ENCODE measurements at places on chromosomes 2 and 18.

DNA sequence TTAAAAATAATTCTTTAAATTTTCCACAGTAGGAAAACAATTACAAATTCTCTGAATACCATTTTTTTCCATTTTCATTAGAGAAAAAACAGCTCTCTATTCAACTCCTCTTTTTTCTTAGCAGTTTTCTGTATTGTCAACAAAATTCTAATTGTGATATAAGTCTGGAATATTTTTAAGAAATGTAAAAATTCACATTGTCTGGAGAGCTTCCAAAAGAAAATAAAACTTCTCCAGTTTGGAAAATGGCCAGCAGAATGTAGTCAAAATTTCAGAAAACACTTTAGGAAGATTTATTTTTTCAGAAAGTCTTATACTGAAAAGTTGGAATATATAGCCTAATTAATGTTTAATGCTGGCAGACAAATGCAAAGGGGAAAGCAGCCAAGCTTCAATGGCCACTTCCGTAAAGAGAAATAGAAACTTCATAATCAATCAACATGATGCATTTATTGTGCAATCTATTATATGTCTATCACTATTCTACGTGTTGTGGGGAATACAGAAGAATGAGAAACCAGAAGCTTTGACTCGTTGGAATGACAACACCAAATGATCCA lies 733.2 kb upstream of the PKDCC start:
- H3K4me3 ChIP-seq: no peak overlapping the region
- no peaks in the 10 kb centered on the region for H3K4me1 ChIP-seq
- no peak overlapping the region for H3K27ac ChIP-seq
- no peaks in the 10 kb centered on the region for H3K36me3 ChIP-seq

DNA sequence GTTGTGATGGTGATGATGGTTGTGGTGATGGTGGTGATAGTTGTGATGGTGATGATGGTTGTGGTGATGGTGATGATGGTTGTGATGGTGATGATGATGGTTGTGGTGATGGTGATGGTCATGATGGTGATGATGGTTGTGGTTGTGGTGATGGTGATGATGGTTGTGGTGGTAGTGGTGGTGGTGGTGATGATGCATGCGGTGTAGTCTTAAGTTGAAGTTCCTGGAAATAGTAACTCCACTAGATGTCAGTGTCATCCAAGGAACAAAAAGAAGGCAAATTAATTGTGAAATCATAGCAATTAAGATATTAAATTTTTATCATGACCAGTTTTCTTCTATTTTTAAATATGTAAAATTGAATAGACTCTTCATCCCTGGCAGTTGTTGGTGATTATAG lies 309.2 kb downstream of the AGAP1 start:
- no peak for DNase-seq
- H3K27me3 ChIP-seq: no peaks in the 10 kb centered on the region
- H3K4me1 ChIP-seq: no peaks in the 10 kb centered on the region
- H3K4me3 ChIP-seq: no peak overlapping the region

GRCh38 chr2:105885456-105885855 lies 140.7 kb downstream of the NCK2 start:
- no peaks in the 10 kb centered on the region for H3K27me3 ChIP-seq
- no peak overlapping the region for H3K27ac ChIP-seq
- no peak overlapping the region for H3K4me3 ChIP-seq
- DNase-seq: no peak

DNA sequence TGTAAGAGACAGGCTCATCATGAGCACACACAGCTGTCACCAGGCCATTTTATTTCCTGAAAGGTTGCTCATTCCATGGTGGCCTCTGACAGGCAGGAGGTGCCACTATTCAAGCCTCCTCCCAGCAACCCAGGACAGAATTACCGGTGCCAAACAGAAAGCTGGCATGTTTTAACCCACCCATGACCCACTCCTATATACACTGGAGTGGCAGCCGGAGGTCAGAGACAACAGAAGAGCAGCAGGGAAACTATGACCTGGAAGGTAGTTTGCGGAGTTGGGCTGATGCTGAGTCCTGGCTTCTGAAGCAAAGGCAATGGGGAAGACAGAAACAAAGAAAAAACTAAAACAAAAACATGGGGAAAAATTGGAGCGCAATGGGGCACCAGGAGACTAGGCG lies 2.3 kb downstream of the RFTN2 start:
- H3K27me3 ChIP-seq: no peaks in the 10 kb centered on the region
- no peak for DNase-seq
- no peaks in the 10 kb centered on the region for H3K4me1 ChIP-seq
- peak overlapping the region; percentile 15 for H3K4me3 ChIP-seq
- no peak overlapping the region for H3K27ac ChIP-seq
- no peaks in the 10 kb centered on the region for H3K36me3 ChIP-seq

GRCh38 chr2:177283906-177284305 lies 19.4 kb upstream of the NFE2L2 start:
- H3K4me3 ChIP-seq: no peak overlapping the region
- H3K27ac ChIP-seq: peak overlapping the region; percentile 83
- H3K36me3 ChIP-seq: no peaks in the 10 kb centered on the region
- DNase-seq: no peak

GRCh38 chr2:208034503-208035140 lies 9.3 kb upstream of the PLEKHM3 start:
- no peak overlapping the region for H3K4me3 ChIP-seq
- H3K4me1 ChIP-seq: no peaks in the 10 kb centered on the region
- DNase-seq: no peak
- H3K27me3 ChIP-seq: no peaks in the 10 kb centered on the region

GRCh38 chr2:78417355-78417754 lies 608.1 kb upstream of the REG3G start:
- no peak overlapping the region for H3K27ac ChIP-seq
- no peaks in the 10 kb centered on the region for H3K4me1 ChIP-seq
- no peaks in the 10 kb centered on the region for H3K27me3 ChIP-seq
- no peak for DNase-seq
- no peaks in the 10 kb centered on the region for H3K36me3 ChIP-seq

DNA sequence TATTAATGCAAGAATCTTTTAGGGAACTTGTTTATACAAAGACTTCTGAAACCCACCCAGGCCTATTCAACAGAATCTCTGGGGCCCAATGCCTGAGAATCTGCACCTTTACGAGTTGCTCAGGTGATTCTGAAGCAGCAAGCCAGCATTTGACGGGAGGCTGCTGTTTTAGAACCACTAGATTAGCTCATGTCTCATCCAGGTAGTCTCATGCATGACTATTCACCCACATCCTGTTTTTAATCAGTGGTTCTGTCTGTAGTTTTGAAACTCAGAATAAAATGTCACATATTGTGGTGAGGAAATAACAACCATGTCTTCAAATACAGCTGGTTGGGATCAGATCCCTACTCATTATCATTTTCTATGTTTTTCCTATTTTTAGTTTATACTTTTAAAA lies 39.5 kb downstream of the CYTIP start:
- no peaks in the 10 kb centered on the region for H3K4me1 ChIP-seq
- peak overlapping the region; percentile 29 for H3K27ac ChIP-seq
- no peak for DNase-seq
- no peaks in the 10 kb centered on the region for H3K36me3 ChIP-seq
- H3K4me3 ChIP-seq: no peak overlapping the region

- no peak overlapping the region for H3K27ac ChIP-seq
- no peak overlapping the region for H3K4me3 ChIP-seq
- H3K4me1 ChIP-seq: peaks cover 19% of the 10 kb centered on the region
- no peaks in the 10 kb centered on the region for H3K27me3 ChIP-seq
- H3K36me3 ChIP-seq: no peaks in the 10 kb centered on the region
These were observed 4.3 kb downstream of the MCEE start for GRCh38 chr2:71125506-71126294.

- H3K27me3 ChIP-seq: no peaks in the 10 kb centered on the region
- peaks cover 93% of the 10 kb centered on the region for H3K4me1 ChIP-seq
- DNase-seq: no peak
- H3K4me3 ChIP-seq: no peak overlapping the region
- peak overlapping the region; percentile 63 for H3K27ac ChIP-seq
These were observed 55.3 kb downstream of the HS1BP3 start for GRCh38 chr2:20595439-20596192.

GRCh38 chr2:2926009-2926857 lies 451.4 kb downstream of the EIPR1 start:
- H3K27ac ChIP-seq: no peak overlapping the region
- H3K36me3 ChIP-seq: no peaks in the 10 kb centered on the region
- H3K27me3 ChIP-seq: no peaks in the 10 kb centered on the region
- H3K4me3 ChIP-seq: no peak overlapping the region

GRCh38 chr18:35508030-35508429 lies 10.3 kb upstream of the INO80C start:
- H3K27me3 ChIP-seq: no peaks in the 10 kb centered on the region
- no peak for DNase-seq
- H3K4me1 ChIP-seq: no peaks in the 10 kb centered on the region

DNA sequence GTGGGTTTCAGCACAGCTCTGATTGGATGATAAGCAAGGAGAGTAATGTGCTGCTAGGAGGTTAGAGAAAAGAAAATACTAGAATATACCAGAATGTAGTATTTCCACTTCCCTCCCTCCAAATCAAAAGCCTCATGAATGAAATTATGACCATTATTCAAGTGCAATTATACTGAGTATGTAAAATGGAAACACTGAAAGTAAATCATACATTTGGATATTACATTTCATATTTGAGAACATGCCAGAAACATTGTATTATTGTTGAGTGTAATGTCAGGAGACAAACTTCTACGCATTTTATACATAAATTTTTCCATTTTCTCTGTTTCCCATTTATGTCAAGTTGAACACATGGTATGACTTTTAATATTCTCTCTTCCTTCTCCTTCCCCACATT lies 942 bp upstream of the CETN1 start:
- H3K36me3 ChIP-seq: no peaks in the 10 kb centered on the region
- H3K27ac ChIP-seq: no peak overlapping the region
- DNase-seq: no peak
- no peaks in the 10 kb centered on the region for H3K4me1 ChIP-seq
- no peak overlapping the region for H3K4me3 ChIP-seq

DNA sequence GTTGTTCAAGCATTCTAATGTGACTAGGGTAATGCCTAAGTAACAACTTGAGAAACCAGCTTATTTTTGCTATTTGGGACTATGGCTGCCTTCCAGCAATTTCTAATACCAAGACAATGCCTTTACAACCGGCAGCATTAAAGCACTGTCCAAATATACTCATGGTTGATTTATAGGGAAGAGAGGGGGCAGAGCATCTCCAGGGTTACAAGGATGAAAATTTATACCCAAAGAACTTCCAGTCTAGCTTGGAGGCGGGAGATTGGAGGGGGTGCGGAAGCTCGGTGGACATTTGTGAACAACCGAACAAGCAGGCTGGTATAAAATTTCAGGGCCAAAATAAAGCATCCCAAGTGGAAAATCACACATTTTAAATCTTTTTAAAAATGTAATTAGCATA lies 294.9 kb upstream of the STON1 start:
- no peak overlapping the region for H3K4me3 ChIP-seq
- no peak overlapping the region for H3K27ac ChIP-seq
- DNase-seq: no peak

DNA sequence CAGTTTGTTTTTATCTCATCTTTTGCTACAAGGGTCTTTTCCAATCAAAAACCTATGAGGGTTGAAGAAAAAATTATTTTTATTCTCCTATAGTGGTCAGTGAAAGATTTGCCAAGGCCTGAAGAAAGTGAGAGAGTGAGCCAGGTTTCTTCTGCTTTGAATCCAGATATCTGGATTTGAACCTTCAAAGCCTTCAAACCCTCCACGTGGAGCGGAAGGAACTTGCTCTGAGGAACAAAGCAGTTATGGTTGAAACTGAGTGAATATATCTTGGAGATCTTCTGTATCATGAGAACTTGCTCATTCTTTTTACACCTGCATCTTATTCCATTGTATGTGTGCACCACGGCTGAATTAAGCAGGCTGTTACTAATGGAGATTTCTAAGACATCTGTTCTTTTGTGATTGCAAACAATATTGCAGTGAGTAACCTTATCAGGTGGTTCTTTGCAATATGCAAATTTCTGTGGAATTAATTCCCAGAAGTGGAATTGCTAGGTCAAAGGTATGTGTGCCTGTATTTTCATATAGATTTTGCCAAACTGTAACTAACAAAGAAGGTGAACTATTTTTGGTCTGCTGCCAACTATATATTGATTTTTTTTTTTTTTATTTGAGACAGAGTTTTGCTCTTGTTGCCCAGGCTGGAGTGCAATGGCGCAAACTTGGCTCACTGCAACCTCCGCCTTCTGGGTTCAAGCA lies 147.9 kb downstream of the B3GNT2 start:
- H3K27me3 ChIP-seq: no peaks in the 10 kb centered on the region
- no peak for DNase-seq
- H3K4me1 ChIP-seq: no peaks in the 10 kb centered on the region

DNA sequence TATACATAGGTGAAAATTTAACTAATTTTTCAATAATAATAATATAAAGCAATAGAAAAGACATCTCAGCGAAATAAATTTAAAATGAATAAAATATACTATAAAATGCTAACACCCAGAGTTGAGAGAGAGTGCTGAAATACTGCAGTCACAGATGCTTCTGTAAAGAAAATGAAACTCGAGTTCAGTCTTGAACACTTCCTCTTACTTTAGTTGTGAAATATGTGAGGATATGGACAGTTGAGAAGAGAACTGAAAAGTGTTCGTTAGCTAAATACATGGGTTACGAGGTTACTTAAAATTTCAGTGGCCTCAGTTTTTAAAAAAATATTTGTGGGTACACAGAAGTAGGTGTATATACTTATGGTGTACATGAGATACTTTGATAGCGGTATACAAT lies 106.8 kb downstream of the DNAH7 start:
- no peaks in the 10 kb centered on the region for H3K4me1 ChIP-seq
- no peak overlapping the region for H3K27ac ChIP-seq
- DNase-seq: no peak
- H3K36me3 ChIP-seq: no peaks in the 10 kb centered on the region
- no peak overlapping the region for H3K4me3 ChIP-seq
- no peaks in the 10 kb centered on the region for H3K27me3 ChIP-seq

GRCh38 chr2:85813211-85813981 lies 59.6 kb downstream of the ATOH8 start:
- H3K36me3 ChIP-seq: no peaks in the 10 kb centered on the region
- peaks cover 16% of the 10 kb centered on the region for H3K27me3 ChIP-seq
- DNase-seq: no peak
- H3K4me1 ChIP-seq: peaks cover 25% of the 10 kb centered on the region
- H3K27ac ChIP-seq: no peak overlapping the region
- no peak overlapping the region for H3K4me3 ChIP-seq

- no peak overlapping the region for H3K27ac ChIP-seq
- H3K36me3 ChIP-seq: peaks cover 60% of the 10 kb centered on the region
- no peak overlapping the region for H3K4me3 ChIP-seq
These were observed 83.5 kb downstream of the DNMT3A start for GRCh38 chr2:25257931-25258846.

GRCh38 chr2:42132191-42132965 lies 36.8 kb upstream of the EML4 start:
- no peak overlapping the region for H3K4me3 ChIP-seq
- no peaks in the 10 kb centered on the region for H3K27me3 ChIP-seq
- peak overlapping the region; percentile 91 for H3K27ac ChIP-seq
- no peak for DNase-seq
- no peaks in the 10 kb centered on the region for H3K36me3 ChIP-seq
- H3K4me1 ChIP-seq: peaks cover 28% of the 10 kb centered on the region

DNA sequence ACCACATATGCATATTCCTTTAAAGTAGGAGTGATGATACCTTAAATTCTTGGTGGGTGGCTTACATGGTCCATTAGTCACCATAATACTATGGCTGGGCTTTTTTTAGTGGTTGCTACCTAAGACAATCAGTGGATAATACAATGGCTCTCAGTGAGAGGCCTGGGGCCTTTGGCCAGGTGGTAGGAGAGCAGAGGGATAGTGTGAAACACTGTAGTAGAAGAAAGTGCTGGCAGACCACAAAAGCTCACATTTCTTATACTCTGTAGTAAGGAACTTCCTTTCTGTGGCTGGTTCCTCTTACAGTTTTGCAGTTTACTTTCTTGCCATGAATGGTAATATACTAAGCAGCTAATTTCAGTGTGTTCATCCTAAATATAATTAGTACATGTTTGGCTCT lies 583.5 kb downstream of the XIRP2 start:
- no peak for DNase-seq
- no peaks in the 10 kb centered on the region for H3K4me1 ChIP-seq
- H3K27ac ChIP-seq: no peak overlapping the region
- H3K27me3 ChIP-seq: no peaks in the 10 kb centered on the region
- no peaks in the 10 kb centered on the region for H3K36me3 ChIP-seq
